Foreskin keratinocyte (primary cell): ENCODE measurements at places on chromosomes 1 and 21.
A peak's percentile ranks its signal among the peaks of the same experiment; 100 is the strongest.

GRCh38 chr1:212892108-212892507 lies 34.0 kb downstream of the FLVCR1 start:
- no peak for DNase-seq

GRCh38 chr1:230401101-230401500 lies 25.0 kb downstream of the PGBD5 start:
- no peak for DNase-seq

DNA sequence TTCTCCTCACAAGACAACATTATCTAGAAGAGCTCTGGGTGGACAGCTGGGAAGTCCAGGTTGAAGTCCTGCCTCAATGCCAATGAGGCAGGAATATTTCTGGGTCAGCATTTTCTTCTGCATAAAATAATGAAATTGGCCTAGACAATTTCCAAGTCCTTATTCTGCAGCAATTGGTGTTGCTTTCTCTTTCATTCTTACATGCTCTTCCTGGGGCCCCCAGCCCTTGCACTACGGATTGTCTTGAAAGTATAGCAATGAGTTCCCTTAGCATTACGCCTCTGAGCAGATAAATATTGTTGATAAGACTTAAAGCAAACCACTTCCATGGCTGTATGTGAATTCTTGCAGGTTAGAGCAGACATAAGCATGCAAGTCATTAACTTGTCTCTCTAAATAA lies 188.5 kb downstream of the TGFBR3 start:
- DNase-seq, result no peak

DNA sequence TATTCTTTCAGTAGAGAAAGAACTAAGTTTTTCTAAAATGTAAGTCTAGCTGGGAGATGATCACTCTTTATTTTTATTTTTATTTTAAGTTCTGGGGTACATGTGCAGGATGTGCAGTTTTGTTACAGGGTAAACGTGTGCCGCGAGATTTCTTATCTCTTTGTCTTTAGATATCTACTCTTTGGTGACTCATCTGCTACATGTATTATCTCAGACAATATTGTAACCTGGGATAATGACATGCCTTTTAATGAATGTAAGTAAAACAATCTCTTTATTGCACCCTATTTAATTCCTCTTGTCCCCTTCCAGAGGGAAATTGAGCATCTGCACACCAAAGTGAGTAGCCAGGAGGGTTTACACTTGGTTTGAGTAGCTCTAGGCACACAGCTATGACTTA lies 9.4 kb downstream of the CR2 start:
- DNase-seq, result no peak

- DNase-seq, result no peak
Observed at GRCh38 chr1:236492378-236492777, 31.4 kb upstream of the LGALS8 start.

GRCh38 chr1:211236633-211237320 lies 22.4 kb upstream of the RCOR3 start:
- DNase-seq, result peak; percentile 7

DNA sequence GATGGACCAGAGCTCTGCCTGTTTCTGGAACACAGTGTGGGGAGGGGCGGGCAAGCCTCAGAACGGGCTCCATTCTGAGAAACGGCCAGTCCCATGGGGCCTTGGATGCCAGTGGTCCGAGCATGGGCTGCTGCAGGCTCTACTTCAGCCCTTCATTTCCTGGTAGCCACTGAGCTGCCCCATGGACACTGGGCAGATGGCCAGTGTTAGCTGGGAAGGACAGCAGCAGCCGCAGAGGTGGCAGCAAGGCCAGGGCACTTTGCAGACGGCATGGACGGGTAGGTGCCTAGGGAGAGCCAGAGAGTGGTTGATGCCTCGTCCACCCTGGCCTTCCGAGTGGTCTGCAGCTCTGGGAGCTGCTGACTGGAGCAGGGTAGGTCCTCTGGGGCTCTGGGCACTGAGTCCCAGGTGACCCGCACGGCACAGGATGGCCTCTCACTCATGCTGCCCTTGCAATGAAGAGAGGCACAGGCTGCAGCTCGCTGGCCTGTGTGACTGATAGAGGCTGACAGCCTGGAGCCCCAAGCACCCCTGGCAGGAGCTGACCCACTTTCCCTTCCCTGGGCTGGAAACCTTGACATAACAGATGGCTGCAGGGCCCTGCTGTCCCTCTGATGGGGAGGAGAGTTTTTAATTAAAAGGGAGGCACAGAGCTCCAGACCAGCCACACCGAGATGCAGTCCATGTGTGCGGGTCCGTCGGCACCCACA lies 87.7 kb upstream of the COL6A1 start:
- no peak for DNase-seq

GRCh38 chr21:25949701-25950100 lies 214.9 kb downstream of the GABPA start:
- no peak for DNase-seq

- no peak for DNase-seq
Observed at GRCh38 chr1:208923946-208924720, 659.4 kb upstream of the CAMK1G start.
